ENCODE measurements at places on chromosomes 7 and 10.

- DNase-seq: no peak
Observed at GRCh38 chr7:46537191-46537905, 616.3 kb upstream of the IGFBP3 start.

GRCh38 chr7:149569726-149570422 lies 72.3 kb upstream of the ZNF746 start:
- DNase-seq: no peak

GRCh38 chr7:134329614-134330346 lies 13.1 kb upstream of the SLC35B4 start:
- DNase-seq: no peak

DNA sequence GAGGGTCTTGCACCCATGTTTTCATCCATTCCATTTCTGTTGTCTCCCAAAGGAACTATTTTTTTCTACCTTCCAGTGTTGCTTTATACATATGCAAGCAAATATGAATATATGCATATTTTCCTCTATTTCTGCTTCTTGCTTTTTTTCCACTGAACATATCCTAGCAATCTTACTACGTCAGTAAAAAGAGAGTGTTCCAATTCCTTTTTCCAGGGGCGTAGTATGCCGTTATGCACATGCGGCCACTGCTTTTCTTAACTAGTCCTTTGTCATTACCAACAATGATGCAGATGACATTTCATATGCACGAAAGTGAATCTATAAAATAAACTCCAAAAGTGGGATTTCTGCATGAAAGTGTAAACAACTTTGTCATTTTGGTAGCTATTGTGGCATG lies 40.2 kb upstream of the FRMD4A start:
- DNase-seq: no peak

- DNase-seq: no peak
Observed at GRCh38 chr7:78002021-78002420, 203.4 kb downstream of the PHTF2 start.

DNA sequence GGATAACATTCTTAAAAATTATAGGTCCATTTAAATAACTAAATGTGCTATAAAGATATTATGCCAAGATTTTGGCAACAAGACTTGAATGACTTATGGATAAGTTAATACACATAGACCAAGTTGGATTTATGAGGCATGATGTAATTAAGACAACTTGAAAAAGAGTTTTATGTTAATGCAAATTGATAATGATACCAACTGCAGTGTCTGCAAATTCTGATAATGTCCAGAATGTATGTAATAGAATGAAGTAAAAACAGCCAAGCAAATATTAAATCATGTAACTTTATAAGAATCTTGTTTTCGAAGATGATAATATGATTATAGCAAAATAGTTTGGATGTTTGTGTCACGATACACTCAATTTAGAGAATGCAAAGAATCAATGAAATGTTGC lies 868.3 kb downstream of the DNAJB9 start:
- DNase-seq: no peak

GRCh38 chr7:34074421-34074820 lies 169.1 kb downstream of the BMPER start:
- DNase-seq: no peak

- no peak for DNase-seq
Observed at GRCh38 chr10:47048526-47048905, 137.3 kb downstream of the PTPN20 start.

DNA sequence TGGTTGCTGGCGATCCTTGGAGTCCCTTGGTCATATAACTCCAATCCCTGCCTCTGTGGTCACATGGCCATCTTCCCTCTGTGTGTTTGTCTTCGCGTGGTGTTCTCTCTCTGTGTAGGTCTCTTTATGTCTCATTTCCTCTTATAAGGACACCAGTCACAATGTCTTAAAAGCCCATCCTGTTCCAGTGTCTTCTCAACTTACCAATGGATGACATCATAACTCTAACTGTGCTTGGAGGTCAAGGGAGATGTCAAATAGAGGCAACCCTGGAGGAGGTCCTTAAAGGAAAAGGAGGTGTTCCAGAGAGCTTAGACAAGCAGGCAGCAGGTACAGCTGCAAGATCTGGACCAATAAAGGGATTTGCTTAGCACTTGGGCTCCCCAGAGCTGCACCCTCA lies 143.0 kb downstream of the BUB3 start:
- DNase-seq: no peak

GRCh38 chr7:149720372-149721083 lies 52.9 kb downstream of the ZNF467 start:
- no peak for DNase-seq

GRCh38 chr10:118926903-118927302 lies 102.6 kb upstream of the NANOS1 start:
- DNase-seq: no peak

DNA sequence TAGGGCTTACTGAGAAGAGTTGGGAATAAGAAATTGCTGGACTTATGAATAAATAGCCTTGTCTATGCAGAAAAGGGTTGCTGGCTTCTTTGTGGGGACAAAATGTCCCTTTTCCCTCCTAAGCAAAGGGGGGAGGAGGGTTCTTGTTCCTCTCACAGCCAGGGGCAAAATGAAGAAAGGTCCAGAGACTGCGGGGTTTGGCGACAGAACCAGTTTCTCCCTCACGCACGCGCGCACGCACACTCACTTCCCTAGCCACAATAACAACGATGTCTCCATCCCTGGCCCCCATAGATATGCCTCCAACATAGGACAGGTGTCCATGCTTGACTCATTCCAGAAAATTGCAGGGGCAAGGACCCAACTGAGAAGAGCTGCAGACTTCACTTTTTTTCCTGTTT lies 3.3 kb downstream of the ZMIZ1 start:
- DNase-seq: no peak

DNA sequence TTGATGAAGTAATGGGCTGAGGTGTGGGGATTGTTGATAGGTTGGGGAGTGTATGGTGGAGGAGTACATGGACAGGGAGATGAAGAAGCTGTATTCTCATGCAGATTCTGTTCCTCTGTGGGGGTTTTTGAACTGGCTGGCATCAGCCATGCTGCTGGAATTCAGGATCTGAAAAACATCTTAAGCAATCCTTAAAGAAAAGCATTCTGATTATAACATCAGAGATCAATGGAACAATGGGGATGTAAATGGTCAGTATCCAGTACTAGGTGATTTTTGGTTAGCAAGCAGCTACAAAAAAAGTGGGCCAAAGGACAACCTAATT lies 247.5 kb upstream of the GALNT17 start:
- DNase-seq: no peak

DNA sequence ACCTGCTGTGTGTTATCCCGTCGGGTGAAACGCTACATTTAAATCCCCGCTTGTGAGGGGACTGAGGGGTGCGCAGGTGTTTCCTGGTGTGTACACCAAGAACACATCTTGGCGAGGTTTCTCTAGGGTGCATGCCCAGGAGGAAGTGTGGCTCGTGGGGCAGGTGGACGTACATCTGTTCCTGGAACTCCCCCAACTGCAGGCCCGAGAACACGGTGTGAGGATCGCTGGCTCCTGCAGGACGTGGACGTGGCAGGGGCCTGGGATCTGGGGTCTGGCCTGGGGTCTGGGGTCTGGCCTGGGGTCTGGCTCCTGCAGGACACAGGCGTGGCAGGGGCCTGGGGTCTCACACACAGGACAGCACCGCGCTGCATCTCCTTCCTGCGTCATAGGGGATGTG lies 10.1 kb downstream of the KNDC1 start:
- no peak for DNase-seq

- DNase-seq: no peak
Observed at GRCh38 chr10:131206111-131206995, 105.2 kb downstream of the TCERG1L start.

DNA sequence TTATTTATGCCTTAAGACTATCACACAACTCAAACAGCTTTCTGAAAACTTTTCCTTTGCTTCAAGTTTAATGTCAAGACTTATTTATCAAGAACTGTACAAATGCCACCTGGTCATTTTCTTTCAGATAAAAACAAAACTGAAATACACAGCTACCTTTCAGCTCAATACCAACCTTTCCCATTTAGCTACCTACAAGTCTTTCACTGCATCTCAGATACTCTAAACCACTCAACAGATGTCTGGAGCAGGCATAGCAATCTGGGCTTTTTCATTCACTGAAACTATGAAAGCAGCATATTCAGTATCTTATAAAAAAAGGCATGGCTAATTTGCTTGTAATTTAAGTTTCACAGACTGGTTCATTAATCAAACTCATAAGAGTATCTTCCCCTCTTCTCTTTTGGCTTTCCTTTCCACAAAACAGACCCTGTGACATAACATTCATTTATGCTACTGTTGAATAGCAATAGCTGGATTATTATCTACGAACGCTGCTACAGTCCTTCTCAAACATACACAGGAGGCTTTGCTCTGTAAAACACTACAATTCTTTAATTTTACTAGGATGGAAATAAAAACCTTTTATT lies 8.2 kb downstream of the TRA2A start:
- no peak for DNase-seq

DNA sequence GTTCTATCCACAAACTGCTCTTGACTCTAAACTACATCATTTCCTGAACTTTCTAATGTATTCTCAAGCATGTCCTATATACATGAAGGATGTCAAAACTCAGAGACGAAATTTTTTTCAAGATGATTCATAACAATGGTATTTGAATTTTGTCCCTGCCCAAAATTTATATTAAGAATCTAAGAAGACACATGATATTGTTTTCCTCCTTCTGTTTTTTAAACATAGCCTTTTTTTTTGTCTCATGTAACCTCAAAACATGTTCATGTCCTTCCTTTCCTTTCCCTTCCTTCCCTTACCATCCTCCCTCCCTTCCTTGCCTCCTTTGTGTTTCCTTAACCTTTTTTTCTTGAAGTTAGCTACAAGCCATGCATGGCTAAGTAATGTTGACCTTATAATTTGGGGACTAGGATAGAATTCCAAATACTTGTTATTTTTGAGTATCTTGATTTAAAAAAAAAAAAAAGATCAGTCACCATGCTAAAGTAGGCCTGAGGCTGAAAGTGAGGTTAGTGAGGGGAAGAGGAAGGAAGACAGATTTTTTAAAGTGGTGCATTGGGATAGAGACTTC lies 163.0 kb downstream of the SUGCT start:
- no peak for DNase-seq

DNA sequence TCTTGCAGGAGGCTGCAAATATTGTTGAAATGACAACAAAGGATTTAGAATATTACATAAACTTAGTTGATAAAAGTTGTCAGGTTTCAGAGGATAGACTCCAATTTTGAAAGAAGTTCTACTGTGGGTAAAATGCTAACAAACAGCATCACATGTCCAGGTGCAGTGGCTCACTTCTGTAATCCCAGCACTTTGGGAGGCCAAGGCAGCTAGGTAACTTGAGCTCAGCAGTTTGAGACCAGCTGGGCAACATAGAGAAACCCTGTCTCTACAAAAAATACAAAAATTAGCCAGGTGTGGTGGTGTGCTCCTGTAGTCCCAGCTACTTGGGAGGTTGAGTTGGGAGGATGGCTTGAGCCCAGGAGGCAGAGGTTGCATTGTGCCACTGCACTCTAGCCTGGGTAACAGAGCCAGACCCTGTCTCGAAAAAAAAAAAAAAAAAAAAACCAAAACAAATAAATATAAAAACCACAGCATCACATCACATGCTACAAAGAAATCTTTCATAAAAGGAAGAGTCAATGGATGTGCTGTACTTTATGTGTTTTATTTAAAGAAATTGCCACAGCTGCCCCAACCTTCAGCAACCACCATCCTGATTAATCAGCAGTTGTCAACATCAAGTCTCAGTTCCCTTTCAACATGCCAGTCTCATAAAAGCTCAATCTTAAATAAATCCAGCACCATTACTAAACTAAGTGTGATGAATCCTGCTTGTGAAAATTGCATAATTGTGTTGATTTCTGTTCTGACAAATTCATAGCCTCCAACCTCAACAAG lies 83.2 kb upstream of the MBL2 start:
- DNase-seq: no peak

- DNase-seq: no peak
Observed at GRCh38 chr10:104835422-104835821, 194.3 kb downstream of the SORCS3 start.

GRCh38 chr7:6385110-6385781 lies 62.5 kb downstream of the DAGLB start:
- no peak for DNase-seq

- DNase-seq: no peak
Observed at GRCh38 chr10:4678951-4679671, 146.9 kb upstream of the AKR1E2 start.

GRCh38 chr7:13181216-13181615 lies 493.8 kb downstream of the ARL4A start:
- peak; percentile 42 for DNase-seq

DNA sequence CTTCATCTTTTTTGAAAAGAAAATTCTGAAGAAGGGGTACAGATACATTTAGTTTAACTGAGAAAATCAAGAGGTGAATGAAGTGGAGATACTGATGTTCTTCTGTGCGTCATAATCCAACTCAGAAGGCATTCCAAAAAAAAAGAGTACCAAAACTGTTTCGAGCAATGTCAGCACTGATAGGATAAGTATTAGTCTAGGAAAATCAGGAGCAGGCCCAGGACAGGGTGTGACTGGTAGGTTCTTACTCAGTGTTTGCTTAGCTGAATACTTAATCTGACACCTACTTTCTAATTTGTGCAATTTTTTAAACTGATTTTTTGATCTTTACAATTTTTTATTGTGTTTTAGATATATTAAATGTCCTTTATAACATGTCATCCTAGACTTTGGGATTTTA lies 4.3 kb downstream of the BZW2 start:
- no peak for DNase-seq

DNA sequence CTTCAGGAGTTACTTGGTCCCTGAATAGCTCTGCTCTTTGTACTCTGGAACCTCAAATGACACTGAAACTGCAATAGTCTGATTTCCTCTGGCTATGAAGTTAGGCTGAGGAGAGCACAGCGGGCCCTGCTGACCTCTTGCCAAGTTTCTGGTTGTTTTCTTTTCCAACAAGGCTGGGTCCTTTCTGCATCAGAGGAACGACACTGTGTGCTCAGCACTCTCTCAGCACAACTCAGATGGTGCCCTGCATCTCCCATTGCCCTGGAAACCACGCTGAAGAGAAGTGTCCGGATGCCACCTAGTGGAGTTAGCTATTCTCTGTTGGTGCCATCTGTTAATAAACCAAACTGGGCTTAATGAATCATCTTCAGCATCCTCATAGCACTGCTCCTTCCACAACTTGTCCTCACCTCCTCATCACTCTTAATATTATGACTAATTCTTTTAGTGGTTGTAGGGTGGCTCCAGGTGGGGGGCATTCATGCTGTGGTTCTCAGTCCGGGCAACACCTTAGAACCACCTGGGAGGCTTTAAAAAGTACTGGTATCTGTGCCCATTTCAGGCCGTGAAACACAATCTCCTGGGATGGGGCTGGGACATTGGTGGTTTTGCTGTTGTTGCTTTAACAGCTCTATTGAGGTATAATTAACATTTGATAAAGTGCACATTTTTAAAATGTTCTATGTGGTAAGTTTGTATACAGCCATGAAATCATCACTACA lies 8.2 kb upstream of the EFCAB10 start:
- peak; percentile 88 for DNase-seq

- no peak for DNase-seq
Observed at GRCh38 chr7:116041615-116042014, 11.1 kb upstream of the TFEC start.

- DNase-seq: no peak
Observed at GRCh38 chr10:62814756-62815380, 1.3 kb downstream of the EGR2 start.

GRCh38 chr10:84263716-84264115 lies 18.9 kb downstream of the RGR start:
- DNase-seq: no peak

Measured in NCI-H2081 (cell line).